NCI-H460 (cell line): ENCODE measurements at places on chromosomes 11 and 22. TPM values are rescaled to one million over a fixed set of nuclear protein-coding genes. Genes with fewer than 3 reads are reported as not detected.

- DNase-seq = no peak
Measured at GRCh38 chr11:12770966-12771597, 96.9 kb downstream of the TEAD1 start.

DNA sequence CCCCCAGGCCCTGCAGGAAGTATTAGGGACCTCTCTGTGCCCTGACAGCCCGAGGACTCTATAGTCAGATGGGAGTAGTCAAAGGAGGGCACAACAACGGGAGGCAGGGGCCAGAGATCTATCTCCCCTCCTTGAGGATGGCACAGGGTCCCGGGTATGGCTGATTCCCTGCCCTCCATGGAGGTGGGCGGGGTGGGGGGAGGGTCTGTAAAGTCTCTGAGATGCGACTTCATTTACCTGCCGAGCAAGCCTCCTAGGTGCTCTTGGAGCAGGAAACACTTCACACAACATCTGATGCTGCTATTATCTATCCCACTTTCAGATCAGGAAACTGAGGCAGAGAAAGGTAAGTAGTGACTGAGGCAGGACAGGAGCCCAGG, 769 bp upstream of the CDC42EP1 start:
- no peak for DNase-seq

DNA sequence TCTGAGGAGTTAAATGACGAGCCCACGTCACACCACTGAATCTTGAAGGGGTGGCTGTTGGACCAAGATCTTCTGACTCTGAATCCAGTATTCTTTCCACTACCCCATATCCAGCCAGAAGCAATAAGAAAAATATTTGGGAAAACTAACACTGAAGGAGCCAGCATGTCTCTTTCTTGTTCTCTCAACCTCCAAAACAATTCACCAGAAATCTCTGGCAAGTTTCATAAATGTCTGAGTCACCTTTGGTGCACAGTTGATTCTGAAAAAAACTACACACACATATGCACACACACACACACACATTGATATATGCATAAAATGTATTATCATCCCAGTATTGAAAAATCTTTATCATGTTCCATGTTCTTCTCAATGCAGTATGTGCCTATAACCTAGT, 104.3 kb upstream of the BLID start:
- DNase-seq = no peak

- DNase-seq = no peak
Measured at GRCh38 chr11:73520353-73521061, 77.4 kb downstream of the FAM168A start.

DNA sequence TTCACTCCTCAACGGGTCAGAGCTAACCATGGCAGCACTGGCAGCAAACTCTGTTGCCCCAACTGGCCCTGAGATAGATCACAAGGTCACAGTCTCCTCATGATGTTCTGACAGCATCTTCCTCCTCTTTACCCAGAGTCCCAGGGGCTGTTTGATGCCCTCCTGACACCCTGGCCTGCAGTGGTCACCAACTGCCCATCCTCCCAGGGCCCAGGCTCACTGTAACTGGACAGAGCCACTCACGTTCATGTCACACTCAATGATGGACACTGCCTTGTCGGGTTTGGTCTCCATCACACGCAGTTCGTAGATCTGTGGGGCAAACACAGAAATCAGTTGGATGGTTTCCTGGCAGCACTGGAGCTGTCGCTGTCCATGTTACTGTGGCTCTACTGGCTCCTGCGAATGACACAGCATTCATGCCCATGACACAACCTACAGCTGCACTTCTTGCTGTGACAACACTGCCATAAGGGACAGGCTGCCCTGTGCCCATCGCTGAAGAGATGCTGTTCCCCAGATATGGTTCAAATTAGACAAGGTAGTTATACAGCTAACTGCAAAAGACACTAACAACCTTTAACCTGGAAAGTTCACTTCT, 10.4 kb upstream of the C22orf39 start:
- DNase-seq = no peak

GRCh38 chr22:23527971-23528740, 51.9 kb downstream of the IGLL1 start:
- DNase-seq = no peak

DNA sequence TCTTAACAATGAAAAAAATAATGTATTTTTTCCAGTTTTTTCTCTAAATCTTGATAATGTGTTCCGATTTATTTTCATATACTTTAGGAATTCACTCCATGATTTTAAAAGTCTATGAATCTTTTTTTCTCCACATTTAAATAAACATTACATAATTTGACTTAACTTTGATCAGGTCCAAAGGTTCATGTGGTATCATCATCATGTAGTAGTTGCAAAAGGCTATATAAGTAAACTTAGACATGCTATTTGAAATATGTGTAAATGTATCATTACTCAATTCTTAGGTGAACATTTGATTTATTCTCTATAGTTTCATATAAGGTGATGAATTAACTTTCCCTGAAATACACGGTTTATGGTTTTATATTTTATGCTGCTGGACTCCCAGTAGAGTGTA, 2197.0 kb upstream of the RAG2 start:
- DNase-seq = no peak

- DNase-seq = no peak
Measured at GRCh38 chr11:66333220-66333877, 2.9 kb downstream of the RIN1 start.

DNA sequence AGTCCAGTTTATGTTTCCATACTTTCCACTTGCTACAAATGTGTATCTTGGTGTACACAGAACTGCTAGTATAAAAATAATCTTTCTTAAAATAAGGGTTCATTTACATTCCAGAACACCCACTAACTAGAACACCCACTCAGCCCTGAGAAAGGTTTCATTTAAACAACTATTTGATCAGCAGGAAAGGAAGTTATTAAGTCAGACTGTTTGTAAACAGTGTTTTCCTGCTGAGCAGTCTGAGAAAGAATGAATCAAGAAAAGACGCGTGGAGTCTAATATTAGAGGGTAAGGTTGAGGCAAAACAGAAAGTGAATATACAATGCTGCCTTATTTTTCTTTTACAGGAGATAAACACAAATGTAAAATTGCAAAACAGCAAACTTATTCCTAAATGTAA, 32.7 kb downstream of the NARS2 start:
- DNase-seq = no peak

- no peak for DNase-seq
Measured at GRCh38 chr11:12433571-12434324, 56.4 kb downstream of the PARVA start.

- no peak for DNase-seq
Measured at GRCh38 chr11:71232364-71232763, 20.0 kb downstream of the SHANK2 start.

GRCh38 chr22:23110190-23110921, 31.4 kb downstream of the RSPH14 start:
- no peak for DNase-seq

DNA sequence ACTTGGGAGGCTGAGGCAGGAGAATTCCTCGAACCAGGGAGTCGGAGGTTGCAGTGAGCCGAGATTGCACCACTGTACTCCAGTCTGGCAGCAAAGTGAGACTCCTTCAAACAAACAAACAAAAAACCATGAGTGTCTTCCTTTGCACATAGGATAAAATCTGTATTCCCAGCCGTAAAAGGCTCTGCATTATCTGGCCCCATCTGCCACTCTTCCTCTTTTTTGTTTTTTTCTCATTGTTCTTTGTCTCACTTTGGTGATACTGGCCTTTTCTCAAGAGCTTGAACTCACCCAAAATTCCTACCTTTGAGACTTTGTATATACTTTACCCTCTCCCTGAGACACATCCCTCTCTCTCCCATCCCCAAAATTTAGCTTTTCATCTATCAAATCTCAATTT, 17.6 kb downstream of the FDX1 start:
- no peak for DNase-seq

GRCh38 chr11:16082095-16083055, 274.0 kb downstream of the SOX6 start:
- no peak for DNase-seq

Gene DRD4
- total RNA-seq = 0.22 and 0.23 TPM in 2 replicates

Gene BDNF
- total RNA-seq = 75.0 and 78.3 TPM in 2 replicates

Gene ANKRD42
- 5.9 and 8.4 TPM in 2 replicates for total RNA-seq
